AG04449 (cell line): ENCODE measurements at places on chromosomes 11 and 22.

- no peak for DNase-seq
Observed at GRCh38 chr11:102459393-102459792, 6.8 kb upstream of the TMEM123 start.

DNA sequence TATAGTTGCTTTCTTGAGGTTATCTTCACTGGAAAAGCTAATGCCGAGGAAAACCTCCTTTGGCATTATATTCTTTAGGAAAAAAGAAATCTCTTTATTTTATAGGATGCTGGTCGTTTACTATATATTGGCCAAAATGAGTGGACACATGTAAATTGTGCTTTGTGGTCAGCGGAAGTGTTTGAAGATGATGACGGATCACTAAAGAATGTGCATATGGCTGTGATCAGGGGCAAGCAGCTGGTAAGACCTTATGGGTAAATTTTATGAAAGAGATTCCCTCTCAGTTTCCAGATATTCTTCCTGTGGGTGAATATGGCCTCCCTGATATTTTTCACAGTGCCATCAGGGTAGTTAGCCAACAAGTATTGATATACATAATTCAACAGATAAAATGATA is 29.4 kb upstream of the TTC36 start:
- DNase-seq: peak; percentile 4

DNA sequence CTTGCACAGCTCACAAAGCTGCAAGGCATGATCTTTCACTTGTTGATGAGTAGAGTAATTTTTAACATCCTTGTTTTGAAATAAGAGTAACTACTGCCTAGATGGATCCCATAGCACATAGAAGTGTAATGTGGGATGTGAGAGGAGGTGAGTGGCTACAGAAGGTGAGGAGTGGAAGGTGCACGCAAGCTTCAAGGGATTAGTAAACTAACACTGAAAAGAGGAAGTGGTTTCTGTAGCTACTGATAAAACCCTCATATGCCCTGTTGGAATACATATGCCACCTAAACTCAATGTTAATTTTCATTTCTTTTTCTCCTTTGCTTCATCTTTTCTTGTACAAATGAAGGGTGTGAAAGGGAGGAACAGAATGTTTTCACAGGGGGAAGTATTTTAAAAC is 22.0 kb upstream of the CTSC start:
- no peak for DNase-seq

GRCh38 chr11:1773994-1774550 is 10.3 kb upstream of the CTSD start:
- no peak for DNase-seq

DNA sequence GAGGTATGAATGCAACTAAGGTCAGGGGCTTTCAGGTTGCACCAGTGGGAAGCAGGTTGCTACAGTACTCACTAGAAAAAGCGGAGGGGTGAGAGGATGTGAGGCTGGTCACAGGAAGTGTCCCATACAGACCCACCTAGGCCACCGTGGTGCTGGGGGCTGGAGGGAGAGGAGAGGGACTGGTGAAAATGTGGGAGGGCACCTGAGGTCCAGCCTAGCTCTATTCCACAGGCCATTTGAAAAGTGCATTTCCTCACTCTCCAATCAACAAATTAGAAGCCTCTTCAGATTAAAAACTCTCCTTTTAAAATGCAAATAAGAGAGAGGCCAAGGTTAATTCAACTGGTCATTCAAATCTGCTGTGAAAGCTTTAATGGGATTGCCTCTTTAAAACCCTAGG is 38.6 kb upstream of the NCAM1 start:
- no peak for DNase-seq

DNA sequence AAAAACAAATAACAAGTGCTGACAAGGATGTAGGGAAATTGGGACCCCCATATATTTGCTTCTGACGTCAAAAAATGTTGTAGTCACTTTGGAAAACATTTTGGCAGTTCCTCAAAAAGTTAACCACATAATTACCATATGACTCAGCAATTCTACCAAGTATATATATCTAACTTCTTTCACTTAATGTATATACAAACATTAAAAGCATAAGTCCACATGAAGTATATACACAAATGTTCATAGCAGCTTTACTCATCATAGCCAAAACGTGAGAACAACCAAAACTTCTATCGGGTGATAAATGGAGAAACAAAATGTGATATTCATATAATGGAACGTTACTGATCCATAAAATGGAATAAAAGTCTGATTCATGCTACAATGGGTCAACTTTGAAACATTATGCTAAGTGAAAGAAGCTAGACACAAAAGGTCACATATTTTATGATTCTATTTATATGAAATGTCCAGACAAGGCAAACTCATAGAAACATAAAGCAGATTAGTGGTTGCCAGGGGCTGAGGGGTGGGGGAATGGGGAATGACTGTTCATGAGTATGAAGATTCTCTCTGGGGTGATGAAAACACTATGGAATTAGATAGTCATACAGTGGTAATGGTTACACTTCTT is 48.7 kb upstream of the TEAD1 start:
- peak; percentile 74 for DNase-seq

DNA sequence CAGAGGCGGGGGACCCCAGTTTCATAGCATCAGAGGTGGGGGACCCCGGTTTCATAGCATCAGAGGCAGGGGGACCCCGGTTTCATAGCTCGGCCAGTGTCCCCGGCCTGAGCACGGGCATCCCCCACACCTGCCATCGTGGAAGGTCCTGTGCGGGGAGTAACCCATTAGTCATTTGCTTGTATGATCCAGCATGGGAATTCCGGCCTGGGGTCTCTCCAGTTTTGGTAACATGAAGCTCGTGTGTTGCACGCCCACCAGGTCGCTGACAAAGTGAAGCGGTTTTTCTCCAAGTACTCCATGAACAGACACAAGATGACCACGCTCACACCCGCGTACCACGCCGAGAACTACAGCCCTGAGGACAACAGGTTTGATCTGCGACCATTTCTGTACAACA is 29.0 kb upstream of the KRTAP5-7 start:
- DNase-seq: no peak

- no peak for DNase-seq
Observed at GRCh38 chr11:28797536-28797935, 689.3 kb downstream of the METTL15 start.

GRCh38 chr22:45885941-45886395 is 91.0 kb downstream of the WNT7B start:
- no peak for DNase-seq

- no peak for DNase-seq
Observed at GRCh38 chr22:37358917-37359316, 68.4 kb downstream of the ELFN2 start.

- DNase-seq: peak; percentile 47
Observed at GRCh38 chr11:95254131-95254704, 23.2 kb upstream of the SESN3 start.

DNA sequence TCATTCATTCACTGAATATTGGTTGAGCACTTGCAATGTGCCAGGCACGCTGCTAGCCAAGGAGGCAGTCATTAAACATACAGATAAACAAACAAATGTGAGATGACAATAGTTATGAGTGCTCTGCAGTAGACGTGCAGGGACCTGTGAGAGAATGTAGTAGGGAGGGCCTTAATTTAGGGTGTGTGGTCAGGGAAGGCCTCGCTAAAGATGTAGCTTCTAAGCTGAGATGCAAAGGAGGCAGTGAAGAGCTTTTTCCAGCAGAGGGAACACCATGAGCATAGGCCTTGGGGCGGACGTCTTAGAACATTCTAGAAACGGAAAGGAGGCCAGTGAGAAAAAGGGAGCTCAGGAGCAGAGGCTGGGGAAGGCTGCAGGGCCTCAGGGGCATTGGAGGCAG is 789 bp upstream of the NCF4 start:
- DNase-seq: no peak

DNA sequence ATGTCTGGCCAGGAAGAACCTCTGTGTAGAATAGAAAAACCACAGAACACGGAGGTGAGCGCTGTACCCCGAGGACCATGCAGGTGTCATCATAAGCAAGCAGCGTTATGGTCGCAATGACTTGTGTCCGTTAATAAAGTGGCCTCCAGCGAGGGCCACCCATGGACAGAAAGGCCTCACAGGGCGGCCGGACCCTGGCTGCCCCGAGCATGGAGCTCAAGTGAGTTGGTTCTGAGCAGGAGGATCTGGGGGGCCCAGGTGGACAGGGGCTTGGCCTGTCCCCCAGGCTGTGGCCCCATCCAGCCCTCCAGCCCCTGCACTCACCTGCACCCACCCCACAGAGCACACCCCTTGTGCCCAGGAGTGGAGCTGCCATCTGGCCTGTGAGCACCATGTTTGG is 133.8 kb downstream of the BRD1 start:
- no peak for DNase-seq

- DNase-seq: no peak
Observed at GRCh38 chr11:106456647-106457046, 379.2 kb downstream of the AASDHPPT start.
